ENCODE measurements at places on chromosomes 4 and X.

DNA sequence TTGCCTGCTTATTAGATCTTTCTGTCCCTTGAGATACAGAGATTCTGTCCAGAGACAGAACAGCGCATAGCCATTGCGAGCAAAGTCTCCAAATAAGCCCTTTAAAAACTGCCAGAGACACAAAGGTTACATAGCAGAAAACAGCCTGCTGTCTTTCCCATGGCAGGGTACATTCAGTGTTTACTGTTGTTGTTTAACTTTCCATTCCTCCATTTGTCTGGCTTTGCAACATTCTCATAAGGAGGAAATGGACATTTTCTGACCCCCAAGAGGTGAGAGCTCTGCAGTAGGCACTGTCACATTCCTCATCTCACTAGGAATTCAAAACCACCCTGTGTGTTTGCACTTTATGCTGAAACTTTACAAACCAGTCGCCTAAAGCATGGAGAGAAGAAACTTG is 48.3 kb downstream of the PDE5A start:
- no peak for DNase-seq

DNA sequence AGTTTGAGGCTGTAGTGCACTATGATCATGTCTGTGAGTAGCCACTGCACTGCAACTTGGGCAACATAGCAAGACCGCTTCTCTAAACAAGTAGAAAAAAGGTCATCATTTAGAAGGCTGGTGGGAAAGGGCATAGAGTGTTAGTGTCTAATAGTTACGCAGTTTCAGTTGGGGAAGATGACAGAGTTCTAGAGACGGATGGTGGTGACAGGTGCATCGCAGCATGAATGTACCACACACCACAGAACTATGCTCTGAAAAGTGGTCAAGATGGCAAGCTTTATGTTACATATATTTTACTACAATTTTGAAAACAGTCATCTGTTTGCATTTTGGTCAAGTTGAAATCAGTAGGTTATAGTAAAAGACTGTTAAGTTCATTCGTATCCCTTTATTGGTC is 23.7 kb upstream of the CLDN34 start:
- DNase-seq, result no peak

- no peak for DNase-seq
Observed at GRCh38 chr4:120765260-120765680, 157.3 kb downstream of the PRDM5 start.

DNA sequence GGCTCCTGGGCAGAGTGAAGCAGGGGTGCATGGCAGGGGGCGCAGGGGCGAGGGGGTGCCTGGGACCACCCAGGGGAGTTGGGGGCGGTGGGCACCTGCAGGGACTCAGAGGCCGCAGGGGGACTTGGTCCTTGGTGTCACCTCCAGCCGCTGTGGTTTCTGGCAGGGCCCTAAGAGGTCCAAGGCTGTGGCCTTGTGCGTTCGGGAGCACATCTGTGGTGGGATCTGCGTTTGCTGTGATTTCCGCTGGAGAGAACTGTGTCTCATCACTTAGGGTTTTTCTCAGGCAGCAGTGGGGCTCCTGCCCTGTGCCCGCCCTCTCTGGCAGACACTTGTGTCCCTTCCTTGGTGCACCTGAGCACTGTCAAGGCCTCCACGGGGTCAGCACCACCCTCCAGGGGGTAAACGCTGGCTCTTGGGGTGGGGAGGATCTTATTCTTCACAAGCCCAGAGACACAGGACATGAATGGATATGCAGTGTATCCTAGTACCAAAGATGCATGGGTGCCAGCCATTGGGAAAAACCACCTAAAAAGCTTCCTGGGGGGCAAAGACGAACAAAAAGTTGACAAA is 66.5 kb downstream of the ACOX3 start:
- DNase-seq, result no peak

DNA sequence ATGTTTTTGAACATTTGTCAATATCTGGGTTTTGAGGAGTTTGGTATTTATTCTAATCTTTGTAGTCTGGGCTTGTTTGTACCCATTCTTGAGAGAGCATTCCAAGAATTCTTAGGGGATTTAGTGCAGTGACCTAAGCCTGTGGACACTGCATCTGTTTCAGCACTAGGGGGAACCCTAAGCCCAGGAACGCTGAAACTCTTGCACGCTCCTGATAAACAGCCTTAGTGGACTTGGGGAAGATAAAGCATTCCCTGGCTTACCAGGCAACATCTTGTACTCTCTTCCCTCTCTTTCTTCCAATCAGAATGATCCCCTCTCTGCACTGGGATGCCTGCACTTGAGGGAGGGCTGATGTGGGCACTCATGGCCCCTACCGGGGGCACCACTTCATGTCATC is 654.9 kb upstream of the HTR2C start:
- no peak for DNase-seq

- no peak for DNase-seq
Observed at GRCh38 chr4:71288875-71289274, 49.9 kb upstream of the SLC4A4 start.

GRCh38 chr4:8502836-8503585 is 62.4 kb downstream of the TRMT44 start:
- no peak for DNase-seq

Data from hypothalamus (tissue), 51 donors.